Activated CD4-positive, alpha-beta T cell treated with anti-CD3 and anti-CD28 coated beads for 4 hours (primary cell): ENCODE measurements at places on chromosomes 5 and 9.

- no peak for DNase-seq
Measured at GRCh38 chr5:65883461-65883860, 42.9 kb upstream of the ERBIN start.

DNA sequence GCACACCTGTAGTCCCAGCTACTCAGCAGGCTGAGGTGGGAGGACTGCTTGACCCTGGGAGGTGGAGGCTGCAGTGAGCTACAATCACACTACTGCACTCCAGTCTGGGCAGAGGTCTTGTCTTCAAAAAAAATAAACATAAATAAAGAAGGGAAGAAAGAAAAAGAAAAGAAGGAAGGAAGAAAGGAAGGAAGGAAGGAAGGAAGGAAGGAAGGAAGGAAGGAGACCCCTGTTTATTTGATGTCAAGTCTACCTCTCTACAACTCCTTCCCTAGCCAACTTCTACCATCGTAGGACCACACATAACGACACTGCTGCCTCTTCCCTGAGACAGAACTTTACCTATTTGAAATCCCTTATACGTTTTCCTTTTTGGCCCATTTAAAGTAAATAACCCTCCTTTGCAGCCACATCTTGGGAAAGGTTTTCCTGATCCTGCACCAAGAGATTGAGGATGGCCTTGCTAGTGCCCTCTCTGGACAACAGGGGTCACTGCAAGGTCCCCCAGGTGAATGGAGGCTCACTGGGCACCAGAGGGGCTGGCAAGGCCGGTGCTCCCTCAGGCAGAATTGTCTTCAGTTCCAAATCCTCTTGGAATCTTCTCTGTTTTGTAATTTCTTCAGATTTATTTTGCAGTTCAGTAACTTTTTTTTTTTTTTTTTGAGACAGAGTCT lies 10.5 kb downstream of the RPS14 start:
- no peak for DNase-seq

DNA sequence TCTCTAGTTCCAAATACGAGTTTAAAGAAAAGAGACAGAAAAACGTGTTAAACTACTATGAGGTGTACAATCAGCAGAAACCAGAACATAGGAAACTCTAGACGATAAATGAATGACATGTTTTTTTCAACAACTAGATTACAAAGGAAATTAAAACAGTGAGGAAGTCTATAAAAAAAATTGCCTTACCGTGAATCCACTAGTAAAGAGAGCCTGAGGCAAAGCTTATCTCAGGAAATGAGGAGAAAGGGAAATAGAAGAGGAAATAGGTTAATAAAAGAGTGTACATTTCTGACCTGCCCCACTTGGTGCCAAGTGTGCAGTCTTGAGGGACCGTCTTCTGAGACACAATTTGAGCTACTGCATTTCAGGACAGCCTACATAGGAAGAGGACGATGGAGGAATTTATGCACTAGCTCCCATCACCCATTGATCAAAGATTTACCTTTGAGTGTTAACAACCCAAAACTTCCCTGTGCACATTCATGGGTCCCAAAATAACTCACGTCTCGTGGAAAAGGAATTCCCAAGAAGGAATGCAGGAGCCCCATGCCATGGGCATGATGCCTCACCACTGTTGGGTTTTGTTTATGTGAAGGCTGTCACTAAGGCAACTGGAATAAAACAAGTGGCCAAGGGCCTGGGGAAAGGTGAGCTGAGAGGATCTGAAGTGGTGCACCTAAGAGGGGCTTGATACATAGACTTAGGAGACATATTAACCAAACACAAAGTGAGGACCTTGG lies 53.6 kb upstream of the SLC1A3 start:
- DNase-seq: no peak

GRCh38 chr5:74516211-74516636 lies 124.3 kb downstream of the ENC1 start:
- DNase-seq: no peak

DNA sequence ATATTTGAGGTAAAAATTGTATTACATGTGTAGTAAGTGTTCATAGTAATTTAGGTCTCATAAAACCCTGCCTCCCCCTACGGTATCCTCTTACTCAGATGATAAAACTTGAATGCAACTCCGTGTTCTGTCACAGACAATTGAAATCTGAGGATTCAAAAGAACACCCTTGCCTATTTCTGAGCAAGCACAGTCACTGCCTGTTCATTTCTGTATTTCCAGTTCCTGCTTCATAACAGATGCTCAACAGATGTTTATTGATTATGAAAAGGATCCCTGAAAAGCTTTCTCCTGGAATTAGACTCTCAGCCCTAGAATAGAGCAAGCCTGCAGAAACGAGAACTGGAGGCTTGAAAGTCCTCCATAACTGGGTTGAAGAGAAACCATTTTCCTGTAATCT lies 144.1 kb upstream of the SPEF2 start:
- DNase-seq: no peak

DNA sequence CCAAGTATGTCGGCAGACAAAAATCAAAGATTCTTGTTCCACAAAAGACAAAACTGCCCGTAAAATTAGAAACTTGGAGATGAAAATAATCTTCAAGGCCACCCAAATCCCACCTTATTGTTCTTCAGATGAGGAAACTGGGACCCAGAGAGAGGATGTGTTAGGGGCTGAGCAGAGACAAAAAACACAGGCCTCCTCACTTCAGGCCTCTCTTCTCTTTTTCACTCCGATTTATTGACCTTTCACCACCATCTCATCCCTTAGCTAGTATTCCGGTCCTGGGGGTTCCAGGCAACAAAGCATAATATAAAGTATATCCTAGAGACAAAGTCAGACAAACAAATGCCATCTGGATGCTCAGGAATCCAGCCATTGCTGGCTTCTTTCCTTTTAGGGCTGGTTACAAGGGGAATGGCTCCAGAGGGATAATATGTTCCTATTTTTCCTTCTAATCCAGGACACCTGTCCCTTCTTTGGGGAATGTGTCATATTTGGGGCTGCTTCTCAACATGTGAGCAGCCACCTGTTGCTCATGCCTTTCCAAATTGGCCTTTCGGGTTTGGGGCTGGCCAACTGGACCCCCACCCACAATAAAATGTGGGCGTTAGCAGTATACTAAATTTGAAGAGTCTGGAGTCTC lies 42.2 kb upstream of the AFAP1L1 start:
- no peak for DNase-seq

GRCh38 chr5:97229196-97229595 lies 46.1 kb upstream of the RIOK2 start:
- DNase-seq: no peak

- no peak for DNase-seq
Measured at GRCh38 chr5:68548959-68549676, 333.6 kb downstream of the PIK3R1 start.

DNA sequence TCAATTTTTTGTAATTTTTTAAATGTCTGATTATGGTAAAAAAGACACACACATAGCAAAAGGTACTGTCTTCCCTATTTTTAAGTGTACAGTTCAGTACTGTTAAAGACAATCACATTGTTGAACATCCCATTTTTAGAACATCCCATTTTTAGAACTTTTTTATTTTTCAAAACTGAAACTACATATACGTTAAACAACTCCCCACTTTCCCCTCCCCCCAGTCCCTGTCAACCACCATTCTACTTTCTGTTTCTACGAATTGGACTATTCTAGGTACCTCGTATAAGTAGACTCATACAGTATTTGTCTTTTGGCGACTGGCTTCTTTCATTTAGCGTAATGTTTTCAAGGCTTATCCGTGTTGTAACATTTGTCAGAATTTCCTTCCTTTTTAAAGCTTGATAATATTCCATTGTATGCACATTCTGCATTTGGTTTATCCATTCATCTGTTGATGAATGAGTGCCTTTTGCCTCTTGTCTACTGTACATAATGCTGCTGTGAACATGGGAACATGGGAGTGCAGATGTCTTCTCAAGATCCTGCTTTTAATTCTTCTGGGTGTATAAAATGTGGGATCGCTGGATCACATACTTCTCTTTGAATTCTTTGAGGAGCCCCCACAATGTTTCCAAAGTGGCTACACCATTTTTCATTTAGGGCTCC lies 154.0 kb downstream of the PIK3R1 start:
- DNase-seq: peak; percentile 51

DNA sequence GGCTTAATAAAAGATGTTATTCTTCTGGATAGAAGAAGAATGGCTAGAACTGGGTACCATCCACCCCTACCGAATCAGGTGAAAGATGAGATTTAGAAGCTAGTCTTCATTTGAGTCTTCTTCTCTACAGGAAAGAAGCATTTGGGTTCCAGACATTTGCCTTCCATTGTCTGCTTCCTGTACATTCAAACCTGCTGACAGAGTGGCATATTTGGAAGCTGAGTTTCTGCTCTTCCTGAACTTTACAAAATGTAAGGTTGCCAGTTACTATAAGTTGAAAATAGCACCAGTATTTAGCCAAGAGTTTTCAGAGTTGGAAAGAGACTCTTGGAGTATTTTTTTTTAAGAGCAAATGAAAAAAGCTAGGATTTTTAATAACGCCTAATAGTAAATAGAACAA lies 525.4 kb upstream of the TLE4 start:
- DNase-seq: no peak

DNA sequence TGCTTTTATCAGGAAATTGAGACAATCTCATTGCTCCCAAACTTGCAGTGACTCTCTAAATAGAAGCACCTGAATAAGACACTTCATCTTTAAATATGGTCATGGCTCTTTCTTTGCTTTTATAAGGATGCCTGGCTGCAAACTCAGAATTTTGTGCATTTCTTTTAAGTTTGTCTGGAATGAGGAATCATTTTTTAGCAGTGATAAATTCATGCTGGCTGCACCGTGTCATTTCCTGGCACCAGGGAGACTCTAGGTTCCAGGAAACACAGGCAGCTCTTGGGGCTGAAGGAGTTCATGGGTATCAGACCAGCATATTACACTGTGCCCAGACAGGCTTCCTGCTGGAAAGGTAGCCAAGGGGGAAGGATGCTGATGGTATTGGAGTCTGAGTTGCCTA lies 109.9 kb downstream of the NUDT12 start:
- no peak for DNase-seq

DNA sequence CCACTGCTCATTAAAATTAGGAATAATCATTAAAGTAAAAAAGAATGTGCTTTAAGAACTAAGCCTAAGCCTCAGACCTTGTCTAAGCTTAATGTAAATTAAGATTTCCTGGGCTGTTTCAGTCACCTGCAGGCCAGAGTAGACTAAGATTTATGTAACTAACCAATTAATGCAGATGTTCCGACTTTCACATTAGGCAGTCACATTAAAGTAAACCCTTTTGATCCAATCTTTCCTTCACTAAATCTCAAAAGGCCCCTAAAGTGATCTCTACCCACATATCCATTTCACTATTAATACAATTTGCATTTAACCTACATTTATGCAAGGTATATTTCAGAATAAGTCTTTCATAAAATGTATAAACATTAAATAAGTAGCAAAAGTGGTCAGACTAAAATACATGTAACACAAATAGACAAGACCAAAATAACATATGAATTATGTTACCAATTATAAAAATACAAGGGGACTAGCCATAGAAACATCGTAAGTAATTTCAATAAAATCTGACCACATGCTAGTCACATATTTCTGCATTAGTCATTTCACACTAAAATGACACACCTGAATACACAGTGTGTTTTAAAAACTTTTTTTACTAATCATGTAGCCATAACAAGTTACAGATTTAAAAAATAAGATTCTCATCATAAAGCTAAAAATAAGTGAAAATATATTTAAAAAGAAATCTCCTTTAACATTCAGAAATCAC lies 7.7 kb downstream of the NR3C1 start:
- no peak for DNase-seq

DNA sequence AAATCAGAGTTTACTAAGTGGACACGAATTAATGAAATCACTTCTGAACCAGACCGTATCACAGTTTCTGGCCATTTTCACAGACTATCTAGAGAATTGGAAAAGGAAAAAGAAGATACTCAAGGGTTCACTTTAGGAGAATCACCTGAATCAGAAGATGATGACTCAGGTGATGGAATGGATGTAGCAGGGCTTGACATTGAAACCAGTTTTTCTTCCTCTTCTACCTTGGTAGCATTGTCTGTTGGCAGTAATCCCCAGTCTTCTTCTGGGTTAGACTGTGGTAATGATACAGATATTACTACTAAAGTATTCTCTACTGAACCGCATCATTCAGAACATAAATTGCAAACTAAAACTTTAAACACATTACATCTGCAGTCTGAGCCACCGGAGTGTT lies 38.5 kb downstream of the ICE1 start:
- DNase-seq: no peak

DNA sequence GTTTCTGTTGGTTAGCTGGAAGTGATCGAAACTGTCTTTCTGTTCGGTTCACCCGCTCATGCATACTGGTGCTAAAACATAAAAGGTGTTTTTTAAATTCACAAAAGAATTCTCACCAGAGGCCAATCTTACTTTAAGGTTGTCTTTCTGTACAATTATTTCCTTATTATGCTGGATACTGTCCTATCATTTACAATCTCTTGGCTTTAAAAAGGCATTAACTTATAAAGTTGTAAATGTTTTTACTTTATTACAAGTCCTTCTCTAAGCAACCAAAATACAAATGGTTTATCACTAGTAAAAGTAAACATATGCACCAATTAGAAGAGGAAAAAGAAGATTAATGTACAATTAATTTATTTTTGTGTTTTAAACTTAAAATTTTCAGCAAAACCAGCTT lies 10.7 kb downstream of the CARNMT1 start:
- no peak for DNase-seq
